ENCODE measurements at places on chromosomes 3 and 15.

- DNase-seq: no peak
These were observed 47.9 kb downstream of the ATP13A5 start for GRCh38 chr3:193330555-193331204.

GRCh38 chr3:149765762-149766334 is 13.6 kb upstream of the COMMD2 start:
- DNase-seq: peak; percentile 17

GRCh38 chr15:68982976-68983563 is 31.4 kb upstream of the NOX5 start:
- DNase-seq: no peak

GRCh38 chr15:78605680-78606079 is 15.1 kb downstream of the CHRNA3 start:
- DNase-seq: no peak

- no peak for DNase-seq
These were observed 68.4 kb downstream of the MGLL start for GRCh38 chr3:127753898-127754410.

DNA sequence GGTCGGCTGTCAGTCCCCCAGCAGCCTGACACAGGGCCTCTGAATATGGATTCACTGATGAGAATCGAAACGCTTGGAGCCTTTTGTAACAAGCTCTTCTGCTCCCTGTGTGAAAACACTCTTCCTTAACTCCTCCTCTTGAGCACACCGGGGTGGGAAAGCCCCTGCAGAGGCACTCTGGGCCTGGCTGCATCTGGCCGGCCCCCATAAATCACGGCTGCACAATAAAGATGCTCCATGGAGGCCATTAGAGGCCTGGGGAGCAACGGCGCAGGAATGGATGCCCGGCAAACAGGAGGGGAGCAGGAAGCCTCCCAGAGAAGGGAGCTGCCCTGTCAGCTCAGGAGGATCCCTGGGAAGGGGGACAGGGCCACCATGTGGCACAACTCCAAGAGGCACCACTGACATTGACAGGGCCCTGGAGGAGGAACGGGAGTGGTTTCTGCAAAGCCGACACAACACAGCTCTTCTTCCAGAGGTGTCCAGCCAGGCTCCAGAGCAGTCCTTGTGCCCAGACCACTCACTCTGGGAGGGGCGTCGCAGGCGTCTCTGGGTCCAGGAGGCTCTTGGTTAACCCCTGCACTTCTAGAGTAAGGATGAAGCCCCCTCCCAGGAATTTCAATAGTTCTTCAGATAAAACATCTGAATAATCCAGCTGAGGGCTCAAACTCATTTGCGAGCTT is 509.3 kb upstream of the PPP2R3A start:
- DNase-seq: peak; percentile 55

GRCh38 chr15:27622371-27622770 is 476.7 kb downstream of the OCA2 start:
- no peak for DNase-seq

DNA sequence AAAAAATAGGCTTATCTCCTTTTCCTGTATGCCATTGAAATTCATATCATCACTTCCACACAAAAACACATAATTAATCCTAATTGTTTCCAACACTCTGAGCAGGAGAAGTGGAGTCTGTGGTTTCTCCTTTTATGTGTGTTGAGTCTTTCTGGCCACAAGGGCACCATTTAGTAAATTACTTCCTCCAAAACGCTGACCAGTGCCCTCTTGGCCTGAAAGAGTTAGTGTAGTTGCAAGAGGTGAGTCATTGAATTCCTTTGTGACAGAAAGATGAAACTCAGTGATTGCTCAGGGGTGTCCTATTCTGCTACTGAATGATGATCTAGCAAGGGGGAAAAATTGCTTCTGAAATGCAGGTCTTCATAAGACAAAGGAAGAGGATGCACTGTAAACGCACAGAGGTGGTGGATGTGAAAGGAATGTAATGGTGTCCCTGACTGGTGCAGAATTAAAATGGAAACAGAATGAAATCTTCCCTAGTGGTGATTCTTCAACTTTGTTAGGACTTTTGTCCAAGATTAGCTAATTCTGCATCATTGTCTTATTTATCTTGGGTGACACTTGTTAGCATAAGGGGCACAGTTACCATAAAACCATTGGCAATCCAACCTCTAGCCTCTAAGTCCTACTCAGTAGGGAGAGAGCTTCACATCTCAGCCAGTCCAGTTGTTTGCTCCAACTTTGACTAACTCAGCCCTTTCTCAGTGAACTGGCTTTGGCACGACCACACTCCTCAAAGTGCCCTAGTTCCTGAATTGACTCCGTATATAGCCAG is 208.4 kb upstream of the NANOGP8 start:
- DNase-seq: peak; percentile 38

DNA sequence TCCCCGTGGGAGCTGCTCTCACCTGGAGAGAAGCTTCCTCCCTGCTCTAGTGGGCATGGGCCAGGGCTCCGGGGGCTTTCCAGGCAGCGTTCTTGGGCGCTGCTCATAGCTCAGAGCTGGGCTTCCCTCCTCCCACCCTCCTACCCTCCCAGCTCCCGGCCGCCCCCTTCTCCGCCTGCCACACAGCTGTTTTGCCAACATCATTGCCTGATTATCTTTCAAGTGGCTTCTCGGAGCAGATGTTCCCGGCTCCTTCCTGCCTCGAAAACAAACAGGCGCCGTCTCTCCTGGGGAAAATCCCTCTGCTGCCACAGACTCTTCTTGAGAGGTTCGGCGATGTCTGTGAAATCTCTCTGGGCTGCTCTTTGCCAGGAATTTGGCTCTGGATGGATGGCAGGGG is 195.6 kb downstream of the RPLP1 start:
- DNase-seq: peak; percentile 36

DNA sequence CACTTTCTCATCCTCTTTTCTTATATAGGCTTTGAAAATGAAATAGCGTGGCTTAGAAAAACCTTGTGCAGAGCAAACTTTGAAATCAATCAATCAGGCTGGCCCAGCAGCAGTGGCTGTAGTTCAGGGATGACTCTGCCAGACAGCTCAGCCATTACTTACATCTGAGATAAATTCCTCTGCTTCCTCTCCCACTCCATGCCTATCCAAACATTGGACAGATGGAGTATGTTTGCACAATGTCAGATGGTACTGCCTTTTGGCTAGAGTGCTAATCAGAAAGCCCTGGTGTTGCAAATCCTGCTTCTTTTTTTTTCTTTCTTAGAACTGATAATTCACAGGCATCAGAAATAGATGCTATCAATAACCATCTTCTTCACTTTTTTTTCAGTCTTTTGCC is 1065.1 kb downstream of the AGBL1 start:
- DNase-seq: no peak

DNA sequence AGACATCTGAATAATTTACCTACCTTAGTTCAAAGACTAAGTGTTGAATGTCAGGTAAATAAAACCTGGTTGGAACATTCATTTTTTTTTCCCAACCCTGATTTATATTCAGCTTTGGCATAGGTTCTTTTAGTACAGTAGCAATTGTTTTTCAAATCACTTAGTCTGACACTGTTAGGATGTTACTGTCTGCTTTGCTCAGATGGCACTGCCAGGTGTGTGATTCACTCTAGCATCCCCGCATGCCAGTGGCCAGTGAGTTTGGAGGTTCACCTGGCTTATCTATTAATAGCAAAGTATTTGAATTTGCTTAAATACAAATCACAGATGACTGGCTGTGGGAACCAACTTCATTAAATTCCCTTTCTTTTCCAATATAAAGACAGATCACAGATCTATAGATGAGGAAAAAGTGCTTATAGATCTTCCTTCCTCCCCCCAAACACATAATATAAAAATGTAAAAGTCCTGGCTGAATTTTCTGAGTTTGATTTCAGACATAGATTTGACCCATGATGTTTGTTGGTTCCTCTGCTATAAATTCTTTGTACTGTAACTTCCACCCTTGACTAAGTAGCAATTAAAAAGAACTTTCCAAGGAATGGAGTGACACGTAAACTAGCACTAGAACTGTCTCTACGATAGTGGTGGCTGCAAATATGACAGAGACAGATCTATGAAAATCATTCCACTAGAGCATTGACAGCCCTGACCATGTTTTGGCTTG is 3.9 kb downstream of the THBS1 start:
- DNase-seq: no peak

DNA sequence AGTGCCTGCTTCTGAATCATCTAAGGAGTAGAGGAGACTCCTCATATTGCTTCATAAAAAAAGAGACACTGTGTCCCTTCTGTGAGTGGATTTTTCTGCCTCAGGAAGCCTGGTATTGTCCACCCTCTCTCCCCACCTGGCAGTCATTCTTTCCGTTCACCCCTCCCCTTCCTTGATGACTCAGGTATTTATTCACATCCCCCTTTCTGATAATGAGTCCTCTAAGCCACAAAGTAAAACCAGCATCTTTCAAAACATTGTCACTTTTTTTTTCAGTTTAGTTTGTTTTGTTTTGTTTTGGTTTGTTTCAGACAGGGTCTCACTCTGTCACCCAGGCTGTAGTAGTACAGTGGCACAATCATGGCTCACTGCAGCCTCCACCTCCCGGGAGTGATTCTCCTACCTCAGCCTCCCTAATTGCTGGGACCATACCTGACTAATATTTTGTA is 65.2 kb upstream of the UBE2E1 start:
- DNase-seq: no peak

- DNase-seq: no peak
These were observed 31.5 kb downstream of the ZFAND6 start for GRCh38 chr15:80090879-80091503.

DNA sequence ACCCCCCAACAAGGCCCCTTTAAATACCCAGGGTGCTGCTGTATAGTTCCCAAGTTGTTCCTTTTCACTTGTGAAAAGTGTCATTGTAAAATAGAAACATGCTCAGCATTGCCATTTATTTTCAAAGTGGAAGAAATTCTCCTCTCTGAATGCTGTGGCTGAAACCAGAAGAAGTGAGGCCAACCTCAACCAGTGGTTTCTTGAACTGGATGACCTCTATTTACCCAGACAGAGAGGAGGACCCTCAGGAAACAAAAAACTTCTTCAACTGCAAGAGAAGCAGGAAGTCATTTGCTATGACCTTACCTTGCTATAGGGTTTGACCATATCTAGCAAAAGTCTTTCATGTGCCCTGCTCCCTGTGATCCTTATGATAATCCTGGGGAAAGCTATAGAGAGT is 209.7 kb upstream of the RARB start:
- no peak for DNase-seq

- no peak for DNase-seq
These were observed 113.9 kb downstream of the DGKG start for GRCh38 chr3:186247821-186248814.

DNA sequence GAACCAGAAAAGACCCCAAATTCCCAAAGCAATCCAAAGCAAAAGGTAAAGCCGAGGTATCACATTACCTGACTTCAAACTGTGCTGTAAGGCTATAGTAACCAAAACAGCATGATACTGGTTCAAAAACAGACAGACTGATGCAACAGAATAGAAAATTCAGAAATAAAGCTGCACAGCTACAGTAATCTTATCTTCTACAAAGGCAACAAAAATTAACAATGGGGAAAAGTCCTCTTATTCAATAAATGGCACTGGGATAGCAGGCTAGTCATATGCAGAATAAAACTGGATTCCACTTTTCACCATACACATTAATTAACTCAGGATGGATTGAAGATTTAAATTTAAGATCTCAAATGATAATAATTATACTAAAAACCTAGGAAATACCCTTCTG is 392.6 kb upstream of the CBLB start:
- no peak for DNase-seq

DNA sequence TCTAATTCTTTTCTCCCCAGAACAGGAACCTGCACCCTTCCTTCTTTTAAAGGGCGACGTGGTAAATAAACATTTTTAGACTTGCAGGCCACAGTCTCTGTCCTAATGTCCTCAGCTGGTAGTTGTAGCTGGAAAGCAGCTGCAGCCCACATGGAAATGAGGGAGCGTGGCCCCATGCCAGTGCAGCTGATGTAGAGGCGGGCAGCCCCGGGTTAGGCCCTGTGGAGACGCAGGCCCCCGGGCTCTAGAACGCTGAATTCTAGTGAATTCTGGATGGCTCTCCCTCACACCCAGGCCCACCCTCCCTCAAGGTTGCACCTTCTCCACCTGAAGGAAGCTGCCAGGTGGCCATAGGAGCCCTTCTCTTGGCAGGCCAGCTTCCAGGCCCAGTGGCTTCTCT is 52.3 kb downstream of the PGPEP1L start:
- no peak for DNase-seq

DNA sequence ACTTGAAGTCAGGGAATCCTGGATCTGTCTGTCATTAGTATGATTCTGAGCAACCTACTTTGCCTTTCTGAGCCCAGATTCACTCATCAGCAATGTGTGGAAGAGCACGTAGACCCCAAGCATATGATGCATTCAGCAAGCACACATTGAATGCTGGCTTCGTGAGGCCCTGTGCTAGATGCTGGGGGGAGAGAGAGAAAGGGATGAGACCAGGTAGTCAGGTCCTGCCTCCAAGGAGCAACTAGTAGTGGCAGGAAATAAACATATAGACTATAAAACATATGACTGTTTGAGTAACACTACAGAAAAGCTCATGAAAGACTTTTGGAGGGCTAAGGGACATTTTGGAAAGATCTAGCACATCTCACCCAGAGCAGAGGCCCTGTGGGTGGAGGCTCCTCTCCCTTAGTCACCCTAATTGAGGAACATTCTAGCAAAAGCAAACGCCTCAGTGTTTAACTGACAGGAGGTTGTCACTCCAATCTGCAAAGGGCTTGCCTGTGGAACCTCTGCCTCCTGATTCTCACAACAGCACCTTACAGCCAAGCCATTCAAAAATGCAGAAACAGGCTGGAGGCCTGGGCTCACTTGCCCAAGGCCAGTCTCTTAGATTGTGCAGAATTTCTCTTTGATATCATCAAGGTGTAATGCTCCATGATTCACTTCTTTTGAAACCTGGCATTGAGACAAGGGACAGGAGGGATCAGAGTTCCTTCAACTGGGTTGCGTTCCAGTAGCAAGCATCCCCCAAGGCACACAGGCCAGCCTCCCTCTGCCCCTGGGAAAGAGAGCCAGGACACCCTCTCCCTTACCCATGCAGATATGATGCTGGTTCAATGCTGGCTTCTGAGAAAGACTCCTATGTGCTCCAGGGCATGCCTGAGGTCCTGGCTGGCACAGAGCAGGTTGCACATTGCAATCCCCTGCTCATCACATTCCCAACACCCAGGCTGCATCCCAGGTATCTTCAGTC is 26.1 kb downstream of the STARD5 start:
- DNase-seq: no peak

DNA sequence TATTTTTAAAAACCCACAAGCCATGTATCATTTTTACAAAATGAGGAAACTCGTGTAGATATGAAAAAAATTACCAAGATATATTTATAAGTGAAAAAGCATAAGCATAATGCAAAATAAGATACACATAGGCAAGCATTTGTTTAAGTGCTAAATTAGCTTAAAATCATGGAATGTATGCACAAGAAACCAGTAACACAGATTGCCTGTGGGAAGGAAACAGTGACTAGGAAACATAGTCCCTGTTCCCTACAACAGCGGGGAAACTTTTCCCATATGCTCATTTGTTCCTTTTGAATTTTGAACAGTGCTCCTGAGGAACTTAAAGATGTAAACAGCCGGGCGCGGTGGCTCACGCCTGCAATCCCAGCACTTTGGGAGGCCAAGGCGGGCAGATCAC is 169.5 kb downstream of the PDE8A start:
- no peak for DNase-seq

- DNase-seq: no peak
These were observed 87.3 kb upstream of the SNTN start for GRCh38 chr3:63565220-63565619.

GRCh38 chr3:170520996-170521395 is 64.9 kb downstream of the SLC7A14 start:
- no peak for DNase-seq

GRCh38 chr15:81182756-81183438 is 13.8 kb upstream of the IL16 start:
- peak; percentile 57 for DNase-seq

All from iPS-NIHi11 (cell line).